T-helper 17 cell (primary cell): ENCODE measurements at places on chromosomes 2 and 18. TPM values are rescaled to one million over a fixed set of nuclear protein-coding genes. Genes with fewer than 3 reads are reported as not detected.

GRCh38 chr18:24465486-24465885 lies 5.0 kb downstream of the HRH4 start:
- no peak for DNase-seq

DNA sequence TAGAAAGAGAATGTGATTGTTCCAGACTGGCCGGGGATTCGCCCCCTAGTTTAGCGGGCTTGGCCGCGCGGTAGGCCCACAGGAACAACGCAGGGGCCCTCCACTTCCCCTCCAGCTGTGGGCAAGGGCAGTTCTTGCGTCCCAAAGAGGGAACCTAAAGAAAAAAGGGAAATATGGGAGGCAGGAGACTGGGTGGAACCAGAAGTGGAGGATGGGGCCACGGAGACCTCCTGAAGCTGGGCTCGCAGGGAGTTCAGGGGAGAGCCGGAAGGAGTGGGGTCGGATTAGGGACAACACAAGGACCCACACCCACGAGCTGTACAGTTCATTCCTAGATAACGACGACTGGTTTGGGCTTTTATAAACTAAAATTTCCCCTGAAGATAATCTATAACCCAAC lies 18.2 kb downstream of the GNLY start:
- DNase-seq: no peak

The SERPINB10 gene
- not detected for total RNA-seq

GRCh38 chr2:228628682-228629081 lies 447.2 kb upstream of the SPHKAP start:
- no peak for DNase-seq

DNA sequence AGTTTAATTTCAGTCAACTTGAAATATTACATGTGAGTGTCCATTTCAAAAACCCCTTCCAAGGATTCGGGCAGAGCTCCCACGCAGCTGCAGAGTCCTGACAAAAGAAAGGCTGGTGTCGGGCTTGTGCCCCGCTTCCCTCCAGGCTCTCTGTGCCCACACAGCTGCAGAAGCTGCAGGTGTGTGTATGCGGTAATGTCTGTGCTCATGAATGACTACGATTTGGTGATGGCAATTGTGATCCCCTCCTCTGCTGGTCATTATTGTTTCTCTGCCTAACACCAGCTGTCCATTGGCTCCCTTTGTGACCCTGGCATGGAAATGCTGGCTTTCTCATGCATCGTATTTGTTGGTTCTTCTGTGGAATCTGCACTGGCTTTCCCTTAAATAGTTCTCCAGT lies 224.8 kb downstream of the NUP35 start:
- DNase-seq: no peak

DNA sequence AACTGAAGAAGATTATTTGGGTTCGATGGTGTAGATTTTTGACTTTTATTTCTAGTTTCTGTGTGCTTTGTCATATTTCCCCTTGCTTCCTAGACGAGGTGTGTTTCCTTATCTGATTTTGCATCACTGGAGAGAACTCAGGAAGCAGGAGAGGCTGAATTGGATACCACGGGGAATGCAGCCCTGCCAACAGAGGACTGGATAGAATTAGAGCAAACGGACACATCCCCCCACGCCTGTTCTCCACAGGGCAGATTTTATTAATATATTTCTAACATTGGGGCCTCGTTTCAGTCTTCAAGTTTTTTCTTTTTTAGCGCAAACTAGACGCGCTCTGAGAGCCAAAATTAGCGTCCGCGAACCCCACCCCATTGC lies 678 bp upstream of the VAPA start:
- DNase-seq: no peak

DNA sequence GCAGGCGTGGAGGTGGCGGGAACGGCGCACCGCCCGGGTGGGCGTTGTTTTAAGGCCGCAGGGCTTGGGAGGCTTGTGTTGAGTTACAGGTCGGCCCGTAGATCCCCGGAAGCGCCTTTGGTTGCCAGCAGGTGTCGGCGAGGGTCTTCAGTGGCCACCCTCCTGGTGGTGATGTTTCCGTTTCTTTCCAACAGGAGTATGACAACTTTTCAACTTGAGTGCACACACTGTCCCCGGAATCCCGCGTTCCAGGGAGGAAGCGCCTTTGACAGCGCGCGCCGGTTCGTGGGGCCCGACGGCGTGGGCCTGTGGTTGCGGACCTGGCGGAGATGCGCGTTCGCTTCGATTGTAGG lies 1.0 kb upstream of the HDAC4 start:
- DNase-seq: no peak

DNA sequence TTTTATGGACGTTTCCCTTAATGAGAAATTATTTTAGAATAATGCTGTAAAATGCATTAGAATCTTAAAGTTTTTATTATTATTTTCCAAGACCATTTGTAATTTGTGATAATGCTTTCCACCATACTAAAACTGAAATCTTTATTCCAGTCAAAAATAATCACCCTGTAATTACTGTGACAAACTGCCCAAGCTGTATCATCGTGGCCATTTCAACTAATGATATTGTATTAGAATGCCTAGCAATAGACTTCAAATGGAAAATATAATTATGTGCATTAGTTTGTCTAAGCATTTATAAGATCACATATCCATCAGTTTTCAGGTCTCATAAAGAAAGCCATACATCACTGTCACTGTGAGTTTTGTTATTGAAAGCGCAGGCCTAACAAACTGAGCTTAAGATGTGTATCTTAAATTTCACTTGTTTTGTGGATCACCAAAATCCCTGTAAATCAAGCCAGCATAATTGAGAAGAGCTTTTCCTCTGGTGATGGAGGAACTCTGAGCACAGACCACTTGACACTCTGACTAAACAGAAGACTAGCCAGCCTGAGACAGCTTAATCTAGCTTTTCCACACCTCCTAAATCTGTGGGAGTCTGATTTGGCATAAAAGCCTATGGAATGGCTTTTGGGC lies 1312.2 kb upstream of the ACVR2A start:
- DNase-seq: no peak

The MRO gene
- total RNA-seq: not detected

DNA sequence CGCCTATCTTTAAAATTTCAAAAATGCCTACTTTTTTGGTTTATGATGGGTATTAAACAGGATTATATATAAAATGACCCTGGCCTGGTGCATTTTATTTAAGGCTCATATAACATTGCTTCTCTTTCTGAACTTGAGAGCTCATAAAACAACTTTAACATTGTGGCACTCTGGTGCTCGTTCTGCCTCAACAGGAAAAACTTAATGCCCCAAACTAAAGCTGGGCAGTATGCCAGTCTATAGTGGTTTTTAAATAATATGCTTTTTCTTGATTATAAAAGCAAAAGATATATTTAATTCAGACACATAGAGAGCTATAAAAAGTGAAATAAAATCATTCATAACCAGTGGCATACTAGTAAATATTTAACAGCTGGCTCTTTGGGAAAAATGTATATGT lies 269.3 kb upstream of the GULP1 start:
- no peak for DNase-seq

The SPHKAP gene
- not detected for total RNA-seq

DNA sequence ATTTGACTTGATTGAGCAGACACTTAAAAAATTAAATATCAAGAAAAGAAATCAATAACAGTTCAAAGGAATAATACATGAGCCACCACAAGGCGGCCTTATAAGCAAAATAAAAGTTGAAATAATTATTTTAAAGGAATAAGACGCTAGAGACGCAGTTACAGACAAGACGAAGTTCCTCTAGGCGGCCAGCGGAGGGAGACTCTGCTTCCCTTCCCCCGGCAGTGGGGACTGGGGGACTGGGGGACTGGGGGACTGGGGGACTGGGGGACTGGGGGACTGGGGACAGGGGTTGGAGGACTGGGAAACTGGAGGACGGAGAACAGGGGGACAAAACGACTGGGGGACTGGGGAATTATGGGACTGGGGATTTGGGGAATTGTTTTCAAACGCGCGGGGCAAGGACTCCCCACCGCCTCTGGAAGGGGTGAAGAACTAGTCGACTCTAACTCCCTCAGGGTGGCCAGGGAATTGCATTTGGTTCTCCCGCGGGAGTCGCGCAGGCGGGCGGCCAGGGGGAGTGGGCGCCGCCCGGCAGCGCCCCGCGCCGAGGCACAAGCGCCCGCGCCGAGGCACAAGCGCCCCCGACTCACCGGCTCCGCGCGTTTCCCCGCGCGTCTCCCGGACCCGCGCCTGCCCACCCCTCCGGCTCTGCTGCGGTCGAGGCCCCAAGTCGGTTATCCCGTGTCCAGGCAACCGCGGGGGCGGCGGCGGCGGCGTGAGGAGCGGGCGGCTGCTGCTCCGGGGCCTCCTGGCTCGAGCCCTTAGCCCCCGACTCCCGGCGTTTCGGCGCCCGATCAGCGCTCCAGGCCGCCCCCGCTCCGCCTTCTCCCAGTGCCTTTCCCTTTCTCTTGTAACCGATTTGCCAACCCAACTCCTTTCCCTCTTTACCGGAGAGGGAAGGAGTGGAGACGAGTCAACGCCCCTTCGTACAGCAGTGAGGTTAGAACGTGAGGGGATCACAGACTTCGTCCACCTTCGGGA lies at the start of gene CCDC178:
TSS of gene CCDC178 (minus strand) at position 662 of the 984 bp plus-strand sequence. CDS start 28,633 bp downstream, outside the sequence.
- no peak for DNase-seq

DNA sequence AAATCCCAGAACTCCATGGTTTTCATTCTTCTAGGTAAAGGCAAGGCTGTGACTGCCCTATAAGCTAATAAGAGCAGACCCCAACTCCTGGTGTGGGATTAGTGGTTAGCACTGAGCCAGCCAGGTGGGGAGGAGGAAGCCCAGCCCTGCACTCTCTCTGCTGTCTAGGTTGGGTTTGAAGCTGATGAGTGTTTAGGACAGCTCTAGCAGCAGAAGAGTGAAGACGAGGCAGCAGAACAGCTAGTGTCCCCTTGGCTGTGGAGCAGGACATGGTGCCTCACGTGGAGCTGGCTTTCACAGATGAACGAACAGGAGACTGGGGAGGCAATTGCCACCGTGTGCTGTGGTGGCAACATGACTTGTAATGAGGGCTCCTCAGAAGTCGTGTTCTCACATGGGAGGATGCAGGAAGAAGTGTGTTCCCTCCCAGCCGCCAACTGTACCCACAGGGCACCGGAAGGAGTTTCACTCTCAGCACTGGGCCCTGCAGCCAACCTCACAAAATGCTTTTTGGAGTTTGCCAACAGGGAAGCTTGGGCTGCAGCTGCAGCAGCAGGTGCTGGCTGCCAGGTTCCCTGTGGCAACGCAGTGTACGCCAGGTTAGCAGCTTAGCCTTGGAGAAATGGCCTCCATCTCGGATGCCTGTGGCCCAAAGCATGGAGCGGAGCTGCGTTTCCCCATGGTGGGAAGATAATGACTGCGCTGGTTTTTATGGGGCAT lies 328.2 kb downstream of the SETBP1 start:
- DNase-seq: no peak

- DNase-seq: no peak
Observed at GRCh38 chr2:72173640-72174321, 26.1 kb upstream of the CYP26B1 start.

The VWA3B gene
- not detected for total RNA-seq

DNA sequence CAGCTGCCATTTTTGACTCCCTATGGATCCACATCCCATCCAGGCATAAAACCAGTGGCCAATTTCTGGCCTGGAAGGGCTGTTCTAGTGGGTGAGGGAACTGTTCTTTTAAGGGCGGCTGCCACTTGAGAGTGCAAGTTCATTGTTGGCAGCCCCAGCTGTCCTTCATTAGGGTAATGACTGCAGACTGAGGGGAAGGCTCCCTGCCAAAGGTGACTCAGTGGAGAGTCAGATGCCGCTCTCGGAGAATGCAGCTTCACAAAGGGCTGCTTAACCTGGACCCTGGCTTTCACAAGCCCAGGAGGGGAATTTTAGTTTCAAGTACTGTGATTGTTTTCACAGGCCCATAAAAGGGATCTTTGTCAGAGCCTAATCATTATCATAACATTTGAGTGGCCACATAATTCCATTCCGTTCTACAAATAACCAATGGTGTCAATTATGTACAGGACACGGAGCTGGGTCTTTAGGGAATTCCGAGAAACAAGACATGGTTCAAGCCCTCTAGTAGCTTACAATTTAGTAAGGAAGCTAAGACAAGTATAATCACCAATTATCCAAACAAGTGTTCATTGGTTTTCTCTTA lies 235.7 kb downstream of the CDCA7 start:
- DNase-seq: no peak

DNA sequence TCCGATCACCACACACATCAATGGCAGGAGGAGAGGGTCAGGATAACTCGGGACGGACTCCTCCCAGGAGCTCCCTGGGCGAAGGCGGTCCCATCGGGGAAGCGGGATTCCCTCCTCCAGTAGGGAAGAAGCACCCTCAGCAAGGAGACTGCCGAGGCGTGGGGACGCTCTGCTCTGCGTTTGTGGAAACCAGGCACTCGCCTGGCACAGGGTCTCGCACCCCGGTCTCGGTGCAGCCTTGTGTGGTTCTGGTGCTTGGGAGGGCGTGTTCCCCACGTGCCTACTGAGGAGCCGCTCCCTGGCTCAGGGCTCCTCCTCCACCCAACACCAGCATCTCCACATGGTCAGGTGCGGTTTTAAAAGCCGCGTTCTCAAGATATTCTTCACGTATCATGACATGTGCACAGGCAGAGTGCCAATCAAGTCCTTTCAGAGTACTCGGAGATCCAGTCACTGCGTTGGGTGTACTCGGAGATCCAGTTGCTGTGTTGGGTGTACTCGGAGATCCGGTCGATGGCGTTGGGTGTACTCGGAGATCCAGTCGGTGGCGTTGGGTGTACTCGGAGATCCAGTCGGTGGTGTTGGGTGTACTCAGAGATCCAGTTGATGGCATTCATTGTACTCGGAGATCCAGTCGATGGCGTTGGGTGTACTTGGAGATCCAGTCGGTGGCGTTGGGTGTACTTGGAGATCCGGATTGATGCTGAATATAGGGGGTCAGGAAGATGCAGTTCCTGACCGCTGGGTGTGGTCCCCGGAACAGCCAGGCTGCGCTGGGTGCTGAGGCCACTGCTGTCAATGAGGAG lies 117.5 kb downstream of the RTP5 start:
- no peak for DNase-seq

The WDR7 gene
- 47.0 TPM for total RNA-seq

- no peak for DNase-seq
Observed at GRCh38 chr18:42534313-42534712, 579.3 kb downstream of the PIK3C3 start.

The TUBB8B gene
- not detected for total RNA-seq

GRCh38 chr18:44568986-44569385 lies 111.7 kb upstream of the SETBP1 start:
- DNase-seq: no peak

The DPP4 gene
- 53.6 TPM for total RNA-seq

GRCh38 chr2:20091305-20091991 lies 40.0 kb upstream of the LAPTM4A start:
- DNase-seq: no peak

DNA sequence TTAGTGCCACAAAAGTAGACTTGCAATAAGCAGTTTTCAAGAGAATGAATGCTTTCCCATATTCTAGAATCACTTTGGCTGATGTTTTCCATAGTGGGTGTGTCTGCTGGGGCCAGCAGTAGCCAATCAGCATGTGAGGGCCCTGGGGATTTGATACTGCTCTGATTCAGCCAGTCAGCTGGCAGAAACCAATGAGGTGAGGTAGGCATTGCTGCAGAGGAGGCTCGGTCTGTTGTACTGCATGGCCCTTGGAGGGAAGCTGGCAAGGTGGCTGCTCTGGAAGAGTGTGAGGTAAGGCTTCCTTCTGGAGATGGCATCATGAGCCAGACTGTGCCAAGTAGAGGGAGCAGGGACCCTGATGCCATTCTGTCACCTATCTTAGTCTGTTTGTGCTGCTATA lies 22.7 kb downstream of the TMEM87B start:
- no peak for DNase-seq
